ENCODE measurements at places on chromosomes 5 and 9.

DNA sequence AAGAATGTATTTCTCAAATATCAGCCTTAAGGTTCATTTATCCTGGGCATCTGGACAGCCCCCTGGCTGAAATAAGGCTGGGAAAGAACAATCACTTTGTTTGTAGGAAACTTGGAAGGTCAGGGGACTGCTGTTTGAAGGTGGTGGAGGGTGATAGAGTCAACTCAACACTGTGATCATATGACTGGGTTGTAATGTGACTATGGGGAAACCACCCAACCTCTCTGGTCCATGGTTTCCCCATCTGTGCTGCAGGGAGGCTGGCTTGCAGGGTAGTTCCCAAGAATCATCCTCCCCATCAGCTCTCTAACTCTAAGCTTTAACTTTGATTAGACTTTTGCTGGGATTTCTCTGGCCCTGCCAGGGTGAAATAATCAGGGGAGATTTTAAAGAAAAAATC, 10.0 kb downstream of the INSYN2B start:
- DNase-seq: no peak

- no peak for DNase-seq
Measured at GRCh38 chr5:126998201-126998631, 32.1 kb downstream of the MARCHF3 start.

DNA sequence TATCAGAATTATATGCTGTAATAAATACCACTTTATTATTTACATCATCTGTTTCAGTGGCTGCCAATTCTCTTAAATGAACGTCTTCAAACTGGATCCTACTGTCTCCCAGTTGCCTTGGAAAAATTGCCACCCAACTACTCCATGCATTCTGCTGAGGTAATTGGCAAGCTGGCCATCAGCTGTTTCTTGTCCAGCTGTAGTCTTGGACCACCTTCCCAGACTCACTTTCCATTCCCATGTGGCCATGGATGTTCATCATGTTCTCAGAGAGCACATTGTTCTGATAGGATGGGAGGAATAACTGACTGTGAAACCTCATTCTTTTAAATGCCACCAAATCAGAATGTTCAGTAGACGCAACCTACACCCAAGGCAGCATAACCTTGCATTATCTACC, 157.5 kb downstream of the DOCK8 start:
- DNase-seq: no peak

- DNase-seq: no peak
Measured at GRCh38 chr9:89810431-89810830, 205.6 kb downstream of the GADD45G start.

DNA sequence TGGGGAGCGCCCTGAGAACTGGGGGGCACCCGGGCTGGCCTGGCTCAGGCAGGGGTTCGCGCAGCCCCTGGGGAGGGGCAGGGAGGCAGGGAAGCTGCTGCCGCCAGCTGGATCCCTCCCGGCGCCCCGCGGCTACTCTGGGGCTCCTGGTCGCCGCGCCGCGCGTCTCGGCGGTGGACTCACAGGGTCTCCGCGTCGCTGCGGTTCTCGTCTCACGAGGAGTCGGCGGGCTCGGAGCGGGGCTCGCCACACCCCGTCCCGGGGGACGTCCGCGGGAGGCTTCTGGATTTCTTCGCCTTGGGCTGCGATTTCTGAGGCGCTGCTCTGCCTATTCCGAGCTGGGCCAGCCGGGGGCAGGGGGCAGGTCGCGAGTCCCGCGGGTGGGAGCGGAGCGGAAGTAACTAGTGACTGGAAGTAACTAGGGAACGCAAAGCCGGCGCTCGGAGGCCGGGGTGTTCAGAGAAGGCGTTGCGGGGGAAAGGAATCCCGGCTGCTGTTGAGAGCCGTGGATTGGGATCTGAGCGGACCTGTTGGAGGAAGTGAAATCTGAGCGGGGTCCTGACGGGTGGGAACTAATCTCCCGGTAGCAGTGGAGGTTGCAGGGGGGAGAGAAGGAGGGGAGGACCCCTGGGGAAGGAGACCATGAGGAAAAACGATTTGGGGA, 511 bp downstream of the CYSTM1 start:
- DNase-seq: peak; percentile 78

GRCh38 chr9:110605565-110605964, 26.0 kb upstream of the SVEP1 start:
- no peak for DNase-seq

- no peak for DNase-seq
Measured at GRCh38 chr5:103442750-103443149, 119.8 kb downstream of the NUDT12 start.

DNA sequence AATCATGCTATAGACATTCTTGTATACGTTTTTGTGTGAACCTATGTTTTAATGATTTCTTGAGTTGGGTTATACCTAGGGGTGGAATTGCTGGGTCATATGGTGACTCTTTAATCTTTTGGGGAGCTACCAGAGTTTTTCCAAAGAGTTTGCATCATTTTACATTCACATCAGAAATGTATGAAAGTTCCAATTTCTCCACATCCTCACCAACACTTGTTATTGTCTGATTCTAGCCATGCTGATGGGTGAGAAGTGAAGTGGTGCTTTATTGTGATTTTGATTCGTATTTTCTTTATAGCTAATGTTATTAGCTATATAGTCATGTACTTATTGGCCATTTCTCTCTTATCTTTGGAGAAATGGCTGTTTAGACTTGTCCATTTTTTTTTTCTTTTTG, 18.1 kb downstream of the OCLN start:
- DNase-seq: no peak

- DNase-seq: no peak
Measured at GRCh38 chr5:135269931-135270421, 129.1 kb downstream of the MACROH2A1 start.

GRCh38 chr9:84697509-84698114, 28.1 kb downstream of the NTRK2 start:
- DNase-seq: peak; percentile 78

GRCh38 chr5:1488882-1489680, 34.7 kb downstream of the LPCAT1 start:
- DNase-seq: no peak

- DNase-seq: no peak
Measured at GRCh38 chr5:154698763-154699162, 56.4 kb upstream of the LARP1 start.

GRCh38 chr9:20513126-20513913, 109.0 kb downstream of the MLLT3 start:
- no peak for DNase-seq

DNA sequence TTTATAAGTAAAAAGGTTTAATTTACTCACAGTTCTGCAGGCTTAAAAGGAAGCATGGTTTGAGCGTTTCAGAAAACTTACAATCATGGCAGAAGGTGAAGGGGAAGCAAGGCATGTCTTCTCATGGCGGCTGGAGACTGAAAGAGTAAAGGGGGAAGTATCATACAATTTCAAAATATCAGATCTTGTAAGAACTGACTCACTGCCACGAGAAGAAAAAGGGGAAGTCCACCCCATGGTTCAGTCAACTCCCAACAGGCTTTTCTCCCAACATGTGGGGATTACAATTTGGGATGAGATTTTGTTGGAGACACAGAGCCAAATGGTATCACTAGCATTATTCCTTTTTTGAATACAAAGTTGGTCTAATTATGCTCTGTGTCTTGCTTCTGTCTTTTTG, 627.9 kb upstream of the ST8SIA4 start:
- no peak for DNase-seq

- DNase-seq: no peak
Measured at GRCh38 chr5:10480237-10480985, 38.7 kb downstream of the ROPN1L start.

GRCh38 chr5:158990979-158991775, 108.5 kb downstream of the EBF1 start:
- no peak for DNase-seq

- no peak for DNase-seq
Measured at GRCh38 chr5:174306345-174307030, 261.0 kb downstream of the NSG2 start.

DNA sequence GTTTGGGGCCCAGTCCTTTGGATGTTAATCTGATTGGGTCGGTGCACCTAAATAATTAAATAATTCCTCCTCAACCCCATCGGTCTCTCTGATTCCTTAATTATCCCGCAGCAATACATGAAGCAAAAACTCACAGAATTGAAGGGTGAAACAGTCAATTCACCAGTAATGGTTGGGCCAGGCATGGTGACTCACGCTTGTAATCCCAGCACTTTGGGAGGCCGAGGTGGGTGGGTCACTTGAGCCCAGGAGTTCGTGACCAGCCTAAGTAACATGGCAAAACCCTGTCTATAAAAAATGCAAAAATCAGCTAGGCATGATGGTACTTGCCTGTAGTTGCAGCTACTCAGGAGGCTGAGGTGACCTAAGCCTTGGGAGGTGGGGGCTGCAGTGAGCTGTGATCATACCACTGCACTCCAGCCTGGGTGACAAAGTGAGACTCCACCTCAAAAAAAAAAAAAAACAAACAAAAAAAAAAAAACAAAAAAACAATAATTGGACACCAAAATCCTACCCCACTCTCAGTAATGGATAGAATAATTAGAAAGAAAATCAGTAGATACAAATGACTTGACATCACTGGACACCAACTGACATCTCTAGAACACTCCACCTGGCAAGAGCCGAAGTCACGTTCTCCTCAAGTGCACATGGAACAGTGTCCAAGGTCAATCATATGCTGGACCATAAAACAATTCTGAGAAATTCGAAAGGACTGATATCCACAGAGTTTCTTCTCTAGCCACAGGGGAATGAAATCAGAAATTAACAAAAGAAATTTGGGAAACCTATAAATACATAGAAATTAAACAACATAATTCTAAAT, 5.3 kb downstream of the ABO start:
- DNase-seq: no peak

- no peak for DNase-seq
Measured at GRCh38 chr9:78370991-78371390, 74.1 kb downstream of the PSAT1 start.

DNA sequence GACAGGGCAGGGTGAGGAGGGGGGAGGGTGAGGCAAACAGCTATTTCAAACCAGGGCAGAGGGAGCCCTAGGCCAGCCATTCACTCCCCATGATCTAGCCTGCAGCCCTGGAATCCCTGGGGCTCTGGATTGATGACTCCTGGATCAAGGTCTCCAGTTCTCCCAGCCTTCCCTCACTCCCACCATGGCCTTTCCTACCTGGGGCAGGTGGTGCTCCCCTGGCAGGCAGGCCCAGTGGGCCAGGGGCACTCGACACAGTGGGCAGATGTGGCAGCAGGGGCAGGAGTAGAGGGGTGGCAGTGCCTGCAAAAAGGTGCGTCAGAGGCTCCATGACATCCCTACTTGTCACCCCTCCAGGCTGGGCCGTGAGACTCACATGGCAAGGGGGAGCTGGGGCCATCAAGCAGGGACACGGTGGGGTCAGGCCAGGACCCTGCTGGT, 6.0 kb downstream of the KIF12 start:
- DNase-seq: no peak

GRCh38 chr5:17302604-17303003, 85.2 kb downstream of the BASP1 start:
- DNase-seq: no peak

DNA sequence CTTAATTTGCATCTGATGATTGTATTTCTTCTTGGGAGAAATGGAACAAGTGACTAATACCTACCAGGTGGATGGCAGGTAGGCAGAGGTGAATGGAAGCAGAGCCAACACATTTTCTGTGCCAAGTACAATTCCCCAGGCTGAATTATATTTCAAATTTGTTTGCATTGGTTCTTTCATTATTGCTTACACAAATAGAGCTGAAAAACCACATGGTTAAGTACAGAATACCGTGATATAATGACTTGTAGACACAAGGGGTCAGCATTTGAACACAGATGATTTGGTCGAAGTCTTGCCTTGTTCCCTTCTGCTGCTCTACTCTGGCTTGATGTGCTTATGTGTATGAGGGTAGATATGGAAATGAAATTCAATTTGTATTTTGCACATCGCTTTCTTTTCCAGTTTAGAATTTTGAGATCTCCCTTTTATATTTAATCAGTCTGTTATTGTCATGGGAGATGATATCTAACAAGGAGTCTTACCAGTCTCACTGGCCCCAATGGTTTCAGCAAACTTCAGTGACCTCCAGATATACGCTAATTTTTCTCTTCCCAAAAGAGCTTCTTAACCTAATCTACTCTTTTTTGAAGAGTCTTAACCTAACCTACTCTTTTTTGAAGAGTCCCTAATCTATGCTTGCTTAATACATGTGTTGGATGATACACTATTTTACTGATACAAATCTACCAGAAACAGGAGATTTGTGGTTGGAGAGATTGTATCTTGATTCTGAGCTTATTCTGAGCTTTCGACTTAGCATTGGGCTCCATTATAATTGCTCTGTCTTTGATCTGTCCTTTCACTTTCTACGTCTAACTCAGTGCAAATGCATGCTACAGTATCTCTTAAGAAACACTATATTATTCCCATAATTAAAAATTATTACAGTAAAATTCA, 88.1 kb downstream of the PCSK1 start:
- peak; percentile 58 for DNase-seq

GRCh38 chr9:127032256-127032655, 90.2 kb downstream of the ANGPTL2 start:
- DNase-seq: no peak

DNA sequence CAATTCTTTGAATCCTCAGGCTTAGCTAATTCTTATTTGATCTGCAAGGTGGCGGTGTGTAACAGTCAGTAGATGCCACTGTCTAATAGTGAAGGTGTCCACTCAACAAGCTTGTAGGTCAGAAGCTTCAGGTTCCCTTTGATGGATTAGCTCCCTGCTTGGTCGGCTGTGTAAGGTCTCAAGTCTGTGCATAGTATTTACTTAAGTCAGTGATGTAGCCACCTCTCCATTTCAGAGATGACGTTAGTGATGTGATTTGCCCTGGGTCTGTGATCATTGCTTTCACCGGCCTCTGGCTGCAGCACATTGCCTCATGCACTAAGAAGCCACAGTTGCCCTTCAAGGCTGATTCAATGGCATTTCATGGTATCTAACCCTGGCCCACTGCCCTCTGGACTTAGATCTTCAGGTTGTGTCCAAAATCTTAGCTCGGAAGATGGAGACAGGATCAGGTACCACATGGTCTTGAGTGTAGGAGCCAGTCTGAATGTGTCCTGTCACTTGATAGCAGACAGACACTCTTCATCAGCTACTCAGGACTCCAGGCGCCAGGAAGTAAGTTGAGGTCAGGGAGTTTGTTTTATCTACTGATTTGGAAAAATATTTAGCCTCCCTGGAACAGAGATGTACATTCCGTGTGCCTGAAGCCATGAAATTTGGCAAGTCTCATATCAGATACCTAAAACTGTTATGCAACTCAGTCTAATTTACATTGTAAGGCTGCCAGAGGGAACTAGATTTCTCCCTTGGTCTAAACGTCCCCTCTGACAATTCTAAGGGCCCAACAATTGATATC, 42.9 kb downstream of the SUB1 start:
- peak; percentile 20 for DNase-seq

GRCh38 chr9:137458194-137459151, 661 bp downstream of the NSMF start:
- no peak for DNase-seq

- no peak for DNase-seq
Measured at GRCh38 chr9:87740209-87740608, 14.3 kb downstream of the CTSL start.

DNA sequence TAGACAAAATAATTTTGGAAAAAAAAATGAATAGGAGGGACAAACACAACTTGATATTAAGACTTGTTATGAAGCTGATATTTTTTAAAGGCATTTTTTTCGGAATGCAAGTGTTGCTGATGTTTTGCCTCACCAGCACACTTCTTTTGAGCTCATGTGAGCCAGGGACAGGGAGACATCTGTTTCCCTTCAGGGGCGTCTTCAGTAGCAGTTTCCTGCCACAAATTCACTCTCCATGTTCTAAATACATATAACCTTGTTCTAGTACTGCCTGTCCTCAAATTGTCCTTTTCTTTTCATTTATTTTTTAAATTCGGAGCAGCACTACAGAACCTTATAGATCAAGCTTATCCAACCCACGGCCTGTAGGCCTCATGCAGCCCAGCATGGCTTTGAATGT, 316.0 kb upstream of the PAPPA start:
- DNase-seq: no peak

GRCh38 chr9:98021306-98022040, 35.1 kb upstream of the NANS start:
- no peak for DNase-seq

Data from Calu3 (cell line).